ENCODE measurements at places on chromosomes 13 and 19.

DNA sequence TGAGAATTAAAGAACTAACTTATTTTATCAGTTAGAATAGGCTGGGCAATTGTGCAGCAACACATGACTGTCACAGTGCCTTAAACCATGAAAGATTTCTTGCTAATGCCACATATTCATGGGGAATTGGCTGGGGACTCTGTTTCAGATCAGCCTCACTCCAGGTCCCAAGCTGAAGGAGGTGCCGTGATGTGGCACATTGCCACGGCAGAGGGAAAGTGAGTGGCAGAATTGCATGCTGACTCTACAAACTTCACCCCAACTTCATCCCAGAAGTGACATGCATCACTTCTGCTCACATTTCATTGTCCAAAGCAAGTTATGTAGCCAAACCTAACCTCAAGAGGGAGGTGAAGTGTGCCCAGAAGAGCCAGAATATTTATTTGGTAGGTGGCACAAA lies 37.8 kb downstream of the OLFM4 start:
- no peak for DNase-seq

- no peak for DNase-seq
Measured at GRCh38 chr13:42486711-42487198, 87.2 kb upstream of the TNFSF11 start.

- DNase-seq, result no peak
Measured at GRCh38 chr13:78182813-78183212, 264.2 kb upstream of the EDNRB start.

DNA sequence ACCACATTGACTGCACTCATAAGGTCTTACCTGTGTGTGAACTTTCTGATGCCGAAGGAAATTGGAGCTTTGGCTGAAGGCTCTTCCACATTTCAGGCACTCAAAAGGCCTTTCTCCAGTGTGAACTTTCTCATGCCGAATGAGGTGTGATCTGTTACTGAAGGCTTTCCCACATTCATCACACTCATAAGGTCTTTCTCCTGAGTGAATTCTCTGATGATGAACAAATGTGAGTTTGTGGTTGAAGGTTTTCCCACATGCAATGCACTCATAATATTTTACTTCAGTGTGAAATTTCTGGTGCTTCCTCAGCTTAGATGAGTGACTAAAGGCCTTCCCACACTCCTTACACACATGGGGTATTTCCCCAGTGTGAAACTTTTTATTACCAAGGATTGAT lies 5.7 kb downstream of the ZNF132 start:
- no peak for DNase-seq

DNA sequence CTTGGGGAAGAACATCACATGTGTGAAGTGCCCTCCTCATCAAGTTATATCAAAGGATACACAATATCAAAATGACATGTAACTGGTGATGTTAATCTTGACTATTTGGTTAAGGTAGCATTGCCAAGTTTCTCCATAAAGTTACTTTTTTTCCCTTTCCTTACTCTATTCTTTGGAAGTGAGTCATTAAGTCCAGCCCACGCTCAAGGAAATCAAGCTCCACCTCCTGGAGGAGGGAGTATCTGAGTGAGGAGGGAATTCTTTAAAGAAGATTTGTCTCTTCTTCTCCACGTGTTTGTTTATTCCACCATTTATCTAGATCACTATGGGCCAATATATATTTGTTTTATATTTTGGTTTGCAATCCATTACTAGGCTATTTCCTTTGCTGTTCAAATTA lies 33.6 kb upstream of the FNDC3A start:
- DNase-seq, result no peak

DNA sequence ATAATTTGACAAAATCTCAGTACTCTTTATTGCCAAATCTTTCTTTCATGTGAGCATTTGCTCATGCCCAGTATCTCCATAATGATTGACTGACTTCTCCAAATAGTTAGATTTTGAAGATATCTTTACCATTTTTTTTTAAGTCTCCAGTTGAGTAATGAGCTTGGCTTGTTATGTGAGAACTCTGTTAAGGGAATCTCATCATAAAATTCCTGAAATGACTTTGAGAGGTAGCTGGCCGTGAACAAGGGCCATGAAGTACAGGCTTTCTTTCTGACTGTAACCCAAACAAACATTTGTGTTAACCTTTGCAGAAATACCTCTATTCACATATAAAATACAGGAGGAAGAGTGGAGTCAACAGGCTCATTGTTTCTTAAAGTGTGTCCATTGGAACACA lies 449.7 kb downstream of the IRS2 start:
- no peak for DNase-seq

- DNase-seq, result no peak
Measured at GRCh38 chr19:33629826-33630375, 8.1 kb downstream of the CHST8 start.

DNA sequence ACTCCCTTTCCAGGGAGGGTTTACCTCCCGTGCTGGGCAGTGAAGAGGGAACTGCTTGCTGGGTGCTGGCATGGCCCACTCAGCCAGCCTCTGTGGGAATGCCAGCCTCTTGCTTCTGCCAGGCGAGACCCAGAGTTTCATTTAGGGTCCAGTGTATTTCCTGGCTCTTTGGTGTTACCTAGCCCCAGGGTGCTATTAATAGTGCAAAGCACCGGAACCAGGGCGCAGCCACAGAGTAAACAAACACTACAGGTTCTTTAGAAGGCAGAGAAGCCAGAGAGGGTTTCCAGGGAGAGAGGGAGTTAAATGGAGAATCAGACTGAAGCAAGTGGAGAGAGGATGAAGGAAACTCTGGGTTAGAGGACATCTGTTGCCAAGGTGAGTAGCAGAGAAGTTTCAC lies 74.9 kb upstream of the SPATA13 start:
- no peak for DNase-seq

- peak; percentile 98 for DNase-seq
Measured at GRCh38 chr19:19618219-19619051, at the start of gene PBX4. PBX4 (minus strand) TSS chr19:19618687; CDS start chr19:19618629, 58 bp downstream.

DNA sequence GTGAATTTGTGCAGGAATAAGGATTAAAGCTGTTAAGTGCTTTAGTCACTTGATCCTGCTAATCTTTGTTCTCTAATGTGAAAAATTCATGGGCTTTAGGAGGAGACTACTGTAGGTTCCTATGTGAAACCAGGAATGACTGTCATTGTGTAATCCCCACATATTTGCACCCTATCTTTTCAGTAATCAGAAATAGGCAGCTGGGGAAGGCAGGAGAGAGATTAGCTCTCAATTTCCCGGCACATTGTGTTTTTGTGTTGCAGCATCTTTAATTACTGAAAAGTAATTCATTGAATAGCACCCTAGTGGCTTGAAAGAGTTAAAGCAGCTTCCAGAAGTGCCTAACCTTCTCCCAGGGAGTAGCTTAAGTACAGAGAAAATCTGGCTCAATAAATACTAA lies 282.9 kb downstream of the OLFM4 start:
- no peak for DNase-seq

DNA sequence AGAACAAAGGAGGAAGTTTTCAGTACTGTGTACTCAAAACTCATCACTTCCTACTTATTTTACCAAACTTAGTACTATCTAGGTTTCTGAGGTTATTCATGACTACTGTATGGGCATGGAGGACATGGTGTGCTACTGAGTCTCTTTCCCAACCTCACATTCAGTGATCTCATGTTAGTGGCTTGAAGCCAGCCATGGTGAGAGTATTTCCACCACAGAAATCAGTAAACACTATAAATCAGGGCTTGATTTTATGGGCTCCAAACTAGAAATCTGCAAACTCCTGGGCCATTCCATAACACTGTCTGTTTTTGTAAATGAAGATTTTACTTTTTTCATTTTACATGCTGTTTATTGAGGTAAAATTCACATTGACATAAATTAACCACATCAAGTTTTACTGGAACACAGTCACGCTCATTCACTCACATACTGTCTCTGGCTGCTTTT lies 19.7 kb downstream of the MED26 start:
- DNase-seq, result no peak

- DNase-seq, result no peak
Measured at GRCh38 chr13:99985241-99985874, 3.8 kb downstream of the ZIC2 start.

GRCh38 chr13:94709001-94709834 lies 3.1 kb downstream of the SOX21 start:
- no peak for DNase-seq

- DNase-seq, result no peak
Measured at GRCh38 chr13:35179494-35179893, 237.4 kb downstream of the NBEA start.

DNA sequence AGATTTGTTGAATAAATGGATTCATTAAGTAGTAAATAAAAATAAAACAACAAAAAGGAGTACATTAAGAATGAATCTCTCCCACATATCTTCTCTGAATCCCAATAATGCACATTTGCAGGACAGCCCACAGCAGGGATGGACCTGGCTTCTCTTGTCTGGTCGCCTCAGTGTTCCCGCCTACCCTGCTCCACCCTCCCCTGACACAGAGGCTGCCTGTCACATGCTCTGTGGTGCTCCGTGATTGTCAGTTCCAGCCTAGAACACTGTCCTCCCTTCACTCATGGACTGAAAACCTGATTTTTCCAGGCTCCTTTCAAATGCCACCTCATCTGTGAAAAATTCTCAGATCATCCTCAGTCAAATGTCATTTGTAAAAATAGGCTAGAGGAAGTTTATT lies 94.5 kb upstream of the GPR12 start:
- no peak for DNase-seq

DNA sequence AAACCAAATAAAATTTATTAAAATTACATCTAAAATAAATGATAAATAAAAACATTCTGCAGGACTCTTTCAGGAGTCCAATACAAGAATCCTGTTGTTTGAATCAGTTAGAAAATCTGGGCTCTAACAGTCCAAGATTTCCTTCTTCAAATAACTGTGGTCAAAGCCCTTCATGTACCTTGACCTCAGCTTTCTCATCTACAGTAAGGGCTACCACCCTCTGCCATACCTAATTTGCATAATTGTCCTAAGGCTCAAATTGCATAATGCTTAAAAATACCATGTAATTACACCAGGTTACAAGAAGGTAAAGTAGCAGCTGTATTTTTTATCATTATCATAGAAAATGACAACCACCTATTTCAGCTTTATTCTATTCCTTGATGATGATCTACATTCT lies 54.3 kb downstream of the XPO4 start:
- no peak for DNase-seq

GRCh38 chr19:32672841-32673240 lies 2.1 kb downstream of the ANKRD27 start:
- DNase-seq, result no peak

DNA sequence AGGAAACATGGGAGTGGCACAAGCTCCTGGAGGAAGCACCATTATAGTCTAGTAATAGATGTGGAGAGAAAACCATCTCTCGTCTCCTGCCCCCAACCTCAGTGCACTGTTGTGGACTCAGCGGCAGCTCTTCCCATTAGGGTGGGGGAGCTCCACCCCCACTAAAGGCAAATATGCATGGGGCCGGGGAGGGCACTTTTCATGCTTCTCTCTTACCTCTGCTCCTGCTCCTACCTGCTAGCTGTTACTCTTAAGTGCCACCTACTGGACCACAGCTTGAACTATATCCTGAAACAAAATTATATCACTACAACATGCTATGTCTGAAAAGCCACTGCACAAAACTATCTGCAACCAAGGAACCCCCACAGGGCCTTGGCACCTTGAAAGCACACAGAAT lies 112.6 kb upstream of the DACH1 start:
- no peak for DNase-seq

- DNase-seq, result no peak
Measured at GRCh38 chr13:85368686-85369085, 430.5 kb downstream of the SLITRK6 start.

DNA sequence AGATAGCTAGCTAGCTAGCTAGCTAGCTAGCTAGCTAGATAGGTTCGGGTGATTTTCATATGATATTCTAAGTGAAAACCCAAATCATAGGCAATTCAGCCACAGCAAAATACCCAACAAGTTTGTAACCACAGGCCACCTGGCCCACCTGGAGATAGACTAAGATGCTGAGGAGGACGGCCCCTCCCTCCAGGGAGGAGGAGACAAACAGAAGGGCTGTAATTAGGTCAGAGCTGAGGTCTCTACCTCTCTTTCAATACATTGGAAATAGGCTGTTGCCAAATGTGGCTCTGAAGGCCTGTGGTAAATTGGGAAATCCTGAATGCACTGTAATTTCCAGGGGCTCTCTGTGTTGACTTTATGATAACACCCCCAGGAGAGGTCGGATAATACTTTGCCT lies 382.2 kb downstream of the FGF9 start:
- no peak for DNase-seq

GRCh38 chr19:29858000-29858596 lies 46.3 kb downstream of the CCNE1 start:
- no peak for DNase-seq

DNA sequence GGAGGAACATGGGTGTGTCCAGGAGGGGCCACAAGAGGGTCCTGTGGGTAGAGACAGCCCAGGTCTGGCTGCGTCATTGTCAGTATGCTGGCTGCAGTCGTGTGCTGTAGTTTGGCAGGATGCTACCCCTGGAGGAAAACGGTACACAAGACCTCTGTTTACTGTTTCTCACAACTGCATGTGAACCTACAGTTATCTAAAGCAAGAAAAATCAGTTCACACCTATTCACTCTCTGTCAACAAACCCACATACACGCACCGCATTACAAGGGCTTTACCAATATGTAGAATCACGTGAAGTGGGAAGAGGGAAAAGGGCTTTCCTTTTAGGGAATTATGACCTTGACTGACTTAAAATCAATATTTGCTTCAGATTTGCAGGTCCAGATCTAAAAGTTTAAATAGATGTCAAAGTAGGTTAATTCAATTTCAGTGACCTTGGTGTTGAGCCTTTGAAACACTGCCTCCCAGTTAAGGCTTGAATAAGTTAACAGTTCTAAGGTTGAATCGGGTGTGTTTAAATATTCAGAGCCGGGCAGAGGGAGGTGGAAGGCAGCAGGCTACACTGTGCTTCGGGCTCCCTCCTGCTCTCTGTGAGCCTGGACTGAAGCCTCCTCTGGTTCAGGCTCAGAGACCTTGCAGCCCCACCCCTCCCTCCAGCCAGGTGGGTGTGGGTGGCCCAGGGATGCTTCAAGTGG lies 17.2 kb upstream of the MCF2L start:
- DNase-seq, result no peak

Measured in activated CD8-positive, alpha-beta memory T cell treated with anti-CD3 and anti-CD28 coated beads for 4 hours (primary cell).